ENCODE measurements at places on chromosomes 16 and 17. TPM values are rescaled to one million over a fixed set of nuclear protein-coding genes. Genes with fewer than 3 reads are reported as not detected.

- no peak for DNase-seq
Observed at GRCh38 chr17:64339516-64340490, 50.9 kb downstream of the PECAM1 start.

GRAPL gene
- total RNA-seq: 4.0 TPM

- DNase-seq: no peak
Observed at GRCh38 chr17:13513039-13513405, 88.7 kb downstream of the HS3ST3A1 start.

DNA sequence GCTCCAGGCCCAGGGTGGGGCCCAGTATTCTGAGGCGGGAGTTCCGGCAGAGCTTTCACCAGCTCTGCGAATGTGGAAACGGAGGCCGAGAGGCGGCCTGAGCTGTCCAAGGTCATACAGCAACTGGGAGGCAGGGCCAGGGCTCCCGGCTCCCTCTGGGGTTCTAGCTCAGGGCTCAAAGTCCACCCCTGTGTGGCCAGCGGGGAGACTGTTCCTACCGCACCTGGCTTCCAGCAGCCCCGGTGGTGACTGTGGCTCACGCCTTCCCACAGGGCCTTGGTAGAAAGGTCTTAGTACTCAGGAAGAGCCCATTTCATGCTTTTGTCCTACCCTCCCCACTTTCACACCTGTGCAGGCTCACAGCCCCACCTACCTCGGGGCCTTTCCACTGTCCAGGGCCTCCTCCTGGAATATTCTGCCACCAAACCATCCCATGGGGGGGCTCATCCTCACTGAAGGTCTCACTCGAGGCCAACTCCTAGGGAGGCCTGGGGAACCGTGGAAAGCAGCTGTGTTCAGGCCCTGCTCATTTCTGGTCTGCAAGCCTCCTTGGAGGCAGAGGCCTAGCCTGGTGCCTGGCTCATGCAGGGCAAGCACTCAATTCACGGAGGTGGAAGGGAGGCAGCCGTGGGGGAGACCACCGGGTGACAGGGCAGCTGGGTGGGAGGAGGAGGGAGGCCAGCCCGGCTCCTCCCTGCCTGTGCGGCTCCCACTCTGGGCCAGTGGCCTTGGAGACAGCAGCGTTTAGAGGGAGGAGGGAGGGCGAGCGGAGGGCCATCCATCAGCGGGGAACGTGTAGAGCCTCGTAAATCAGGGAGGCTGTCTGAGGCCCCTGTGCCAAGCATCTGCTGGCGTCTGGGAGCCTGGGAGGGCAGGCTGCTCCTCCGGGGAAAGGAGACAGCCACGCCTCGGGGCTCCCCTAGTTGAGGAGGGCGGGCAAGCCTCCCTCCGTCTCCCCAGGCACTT is 12.7 kb upstream of the DOC2B start:
- no peak for DNase-seq

CDC6 gene
- 2.9 TPM for total RNA-seq

- no peak for DNase-seq
Observed at GRCh38 chr17:40531051-40531991, 29.9 kb upstream of the TNS4 start.

DNA sequence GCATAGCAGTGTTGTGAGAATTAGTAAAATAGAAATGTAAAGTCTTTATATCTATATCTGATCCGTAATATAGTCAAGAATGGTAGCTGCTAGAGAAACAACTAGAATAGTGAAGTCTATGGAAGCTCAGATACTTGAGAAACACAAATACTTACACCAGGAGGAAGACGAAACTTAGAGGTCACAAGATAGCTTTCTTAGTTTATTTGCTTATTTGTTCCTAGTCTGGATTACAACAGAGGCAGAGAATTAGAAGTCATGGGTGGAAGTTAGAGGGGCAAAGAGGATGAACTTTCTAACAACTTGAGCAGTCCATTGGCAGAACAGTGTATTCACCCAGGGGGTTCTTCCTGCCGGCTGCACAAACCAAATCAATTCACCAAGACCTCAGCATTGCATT is 13.9 kb downstream of the GNGT2 start:
- no peak for DNase-seq

DNA sequence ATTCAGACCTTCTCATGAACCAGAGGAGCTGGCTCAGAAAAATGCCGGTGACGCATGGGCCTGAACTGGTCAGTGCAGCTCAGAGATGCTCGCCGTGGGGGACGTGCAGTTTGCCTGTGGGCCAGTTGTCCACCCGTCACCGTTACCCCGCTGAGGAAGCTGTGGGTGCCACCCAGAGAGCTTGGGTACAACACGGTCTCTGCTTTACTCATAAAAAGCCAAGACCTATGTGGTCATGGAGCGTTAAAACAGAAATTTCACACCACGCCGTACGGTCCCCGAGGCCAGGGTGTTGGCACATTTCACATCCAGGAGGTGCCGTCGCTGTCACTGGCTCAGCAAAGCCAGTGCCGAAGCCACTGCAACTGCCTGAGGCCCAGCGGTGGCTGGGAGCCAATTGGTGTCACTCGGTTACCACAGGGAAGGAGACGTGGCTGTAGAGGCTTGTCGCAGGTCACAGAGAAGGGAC is 120.9 kb downstream of the METRNL start:
- DNase-seq: no peak

GRCh38 chr17:46154151-46154816 is 38.9 kb downstream of the KANSL1 start:
- DNase-seq: no peak

- DNase-seq: no peak
Observed at GRCh38 chr16:79845033-79845733, 244.6 kb upstream of the MAF start.

GRCh38 chr17:74433421-74434121 is 1.7 kb downstream of the GPRC5C start:
- no peak for DNase-seq

DNA sequence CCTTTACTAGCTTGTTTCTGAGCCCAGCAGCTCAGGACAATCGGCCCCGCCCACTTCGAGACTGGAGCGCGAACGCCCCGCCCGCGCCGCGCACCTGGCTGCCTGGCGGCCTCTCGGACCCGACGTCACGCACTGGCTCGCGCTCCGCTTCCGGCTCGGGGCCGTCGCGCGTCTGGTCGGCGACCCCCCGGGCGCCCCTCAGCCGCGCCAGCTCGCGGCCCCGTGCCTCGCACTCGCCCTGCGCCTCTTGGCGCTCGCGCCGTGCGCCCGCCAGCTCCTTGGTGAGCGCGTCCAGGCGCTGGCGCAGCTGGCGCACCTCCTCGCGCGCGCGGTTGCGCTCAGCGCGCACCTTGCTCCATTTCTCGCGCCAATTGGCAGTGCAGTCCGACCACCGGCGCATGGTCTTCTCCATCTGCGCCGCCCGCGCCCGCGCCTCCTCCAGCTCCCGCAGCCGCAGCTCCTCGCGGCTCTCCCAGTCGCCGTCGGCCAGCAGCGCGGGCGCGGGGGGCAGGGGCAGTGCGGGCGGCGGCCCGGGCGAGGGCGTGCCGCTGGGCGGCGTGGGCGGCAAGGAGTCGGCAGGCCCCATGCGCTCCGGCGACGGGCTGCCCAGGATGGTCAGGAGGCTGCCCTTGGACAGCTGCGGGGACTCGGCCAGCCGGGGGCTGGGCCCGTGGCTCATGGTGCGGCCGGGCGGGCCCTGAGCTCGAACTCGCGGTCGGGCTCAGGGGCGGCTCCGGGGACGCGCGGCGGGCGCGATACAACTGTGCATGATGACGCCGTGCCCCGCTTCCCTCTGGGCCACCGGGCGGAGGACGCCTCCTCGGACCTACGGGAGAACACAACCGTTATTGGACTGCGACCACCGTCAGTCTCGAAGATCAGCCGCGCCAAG is 7.6 kb downstream of the CCDC102A start:
- no peak for DNase-seq

DNA sequence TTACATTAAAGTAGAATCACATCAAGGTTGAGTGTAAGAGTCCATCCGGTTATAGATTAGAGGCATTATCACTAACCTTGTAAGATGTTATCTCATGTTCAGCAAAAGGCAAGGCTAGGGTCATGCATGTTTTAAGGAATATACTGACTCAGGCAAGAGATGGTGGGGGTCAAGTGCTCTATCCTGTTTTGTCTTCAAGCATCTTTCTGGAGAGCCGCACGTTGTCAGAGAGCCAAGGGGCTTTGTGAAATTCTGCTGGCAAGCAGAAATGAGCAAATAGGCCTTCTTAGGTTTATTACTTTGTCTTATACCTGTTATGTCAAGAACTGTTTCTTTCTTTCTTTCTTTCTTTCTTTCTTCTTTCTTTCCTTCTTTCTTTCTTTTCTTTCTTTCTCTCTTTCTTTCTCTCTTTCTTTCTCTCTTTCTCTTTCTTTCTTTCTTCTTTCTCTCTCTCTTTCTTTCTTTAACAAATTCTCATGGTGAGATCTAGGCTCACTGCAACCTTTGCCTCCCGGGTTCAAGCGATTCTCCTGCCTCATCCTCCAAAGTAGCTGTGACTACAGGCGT is 47.3 kb upstream of the IL34 start:
- no peak for DNase-seq

GLTPD2 gene
- 1.1 TPM for total RNA-seq

- DNase-seq: no peak
Observed at GRCh38 chr17:61856035-61856434, 7.3 kb downstream of the BRIP1 start.

GRCh38 chr17:76612977-76613851 is 27.6 kb upstream of the ST6GALNAC2 start:
- DNase-seq: no peak

DNA sequence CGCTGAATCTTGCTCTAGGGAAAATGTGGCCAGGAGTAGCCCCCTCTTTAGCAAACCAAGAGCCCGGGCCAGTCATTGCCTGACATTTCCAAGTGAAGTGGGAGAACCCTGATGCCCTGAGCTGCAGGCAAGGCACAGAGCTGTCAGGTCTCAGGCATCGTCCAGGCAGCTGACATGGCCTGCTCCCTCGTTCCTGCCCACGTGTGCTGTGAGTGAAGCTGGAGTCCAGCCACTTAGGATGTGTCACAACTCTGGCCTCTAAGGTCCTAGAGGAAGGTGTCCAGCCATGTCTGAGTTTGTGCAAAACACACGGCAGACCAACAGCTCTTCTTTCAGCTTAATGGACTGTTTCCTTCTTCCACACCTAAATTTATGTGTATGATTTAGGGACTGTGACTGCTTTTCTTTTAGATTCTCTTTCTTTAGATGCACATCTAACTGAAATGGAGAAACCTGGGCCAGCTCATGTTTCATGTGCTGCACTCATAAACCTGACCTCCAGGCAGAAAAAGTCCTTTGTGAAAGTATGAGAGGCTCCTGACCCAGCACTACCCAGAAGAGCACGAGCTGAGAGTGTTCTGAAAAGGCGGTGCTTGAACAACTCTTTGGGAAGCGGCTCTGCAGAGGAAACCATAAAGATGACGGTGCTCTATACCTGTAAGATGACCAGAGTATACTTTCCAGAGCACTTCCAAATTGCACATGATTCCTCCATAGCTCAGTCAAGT is 14.8 kb upstream of the LIMD2 start:
- DNase-seq: no peak

SLC6A2 gene
- 0.18 TPM for total RNA-seq

DNA sequence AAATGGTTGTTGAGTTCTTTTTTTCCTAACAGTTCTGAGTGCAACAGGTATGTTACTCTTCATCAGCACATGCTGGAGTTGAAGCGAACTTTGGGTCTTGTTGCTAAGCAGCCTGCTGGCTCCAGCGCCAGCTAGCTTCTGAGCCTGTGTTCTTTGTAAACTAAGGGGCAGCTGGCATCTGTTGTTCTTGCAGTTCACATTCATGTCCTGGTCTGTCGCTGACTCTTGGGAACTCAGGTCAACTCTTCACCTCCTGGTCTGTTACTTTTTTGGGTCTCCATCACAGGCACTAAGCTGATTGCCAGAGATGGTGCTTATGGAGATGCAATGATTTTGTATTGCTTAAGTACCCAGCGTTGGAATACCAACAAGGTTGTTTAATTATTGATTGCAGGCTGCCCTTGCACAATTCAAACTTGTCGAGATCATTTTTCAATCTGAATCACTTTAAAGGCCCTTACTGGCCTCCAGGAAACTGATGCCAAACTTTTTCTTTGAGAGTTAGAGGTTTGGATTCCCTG is 40.9 kb downstream of the USP10 start:
- DNase-seq: no peak

GRCh38 chr17:75753514-75754377 is 11.2 kb downstream of the GALK1 start:
- no peak for DNase-seq

DNA sequence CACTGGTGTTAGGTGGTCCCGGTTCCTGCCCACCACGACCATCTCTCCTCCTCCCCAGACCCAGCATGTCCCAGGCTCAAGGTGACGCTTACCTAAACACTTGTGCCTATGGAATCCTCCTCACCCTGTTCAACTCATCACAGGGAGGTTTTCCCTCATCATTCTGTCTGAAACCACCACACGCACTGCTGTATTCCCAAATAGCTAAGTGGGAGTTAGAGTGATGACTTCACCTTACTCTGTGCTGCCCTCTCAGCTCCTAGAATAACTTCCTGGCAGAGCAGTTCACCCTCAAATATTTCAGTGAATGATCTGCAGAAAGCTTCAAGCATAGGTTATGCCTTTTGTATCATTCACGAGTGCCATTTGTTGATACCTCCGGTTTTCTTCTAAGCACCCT is 216.5 kb downstream of the CPPED1 start:
- no peak for DNase-seq

TEKT1 gene
- total RNA-seq: not detected

IL17C gene
- 2.4 TPM for total RNA-seq

- DNase-seq: no peak
Observed at GRCh38 chr16:46638947-46639925, 18.1 kb upstream of the SHCBP1 start.

GRCh38 chr17:80295559-80295958 is 34.9 kb downstream of the RNF213 start:
- no peak for DNase-seq

DNA sequence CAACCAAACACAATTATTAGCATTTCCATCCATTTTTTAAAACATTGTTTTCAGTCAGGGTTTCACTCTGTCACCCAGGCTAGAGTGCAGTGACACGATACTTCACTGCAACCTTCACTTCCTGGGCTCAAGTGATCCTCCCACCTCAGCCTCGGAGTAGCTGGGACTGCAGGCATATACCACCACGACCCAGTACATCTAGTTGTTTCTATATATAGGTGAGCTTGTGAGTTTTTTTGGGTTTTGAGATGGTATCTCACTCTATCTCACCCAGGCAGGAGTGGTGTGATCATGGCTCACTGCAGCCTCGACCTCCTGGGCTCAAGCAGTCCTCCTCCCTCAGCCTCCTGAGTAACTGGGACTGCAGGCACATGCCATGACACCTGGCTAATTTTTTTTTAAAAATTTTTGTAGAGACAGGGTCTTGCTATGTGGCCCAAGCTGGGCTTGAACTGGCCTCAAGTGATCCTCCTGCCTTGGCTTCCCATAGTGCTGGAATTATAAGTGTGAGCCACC is 21.5 kb upstream of the ATP5MC1 start:
- DNase-seq: no peak

DNA sequence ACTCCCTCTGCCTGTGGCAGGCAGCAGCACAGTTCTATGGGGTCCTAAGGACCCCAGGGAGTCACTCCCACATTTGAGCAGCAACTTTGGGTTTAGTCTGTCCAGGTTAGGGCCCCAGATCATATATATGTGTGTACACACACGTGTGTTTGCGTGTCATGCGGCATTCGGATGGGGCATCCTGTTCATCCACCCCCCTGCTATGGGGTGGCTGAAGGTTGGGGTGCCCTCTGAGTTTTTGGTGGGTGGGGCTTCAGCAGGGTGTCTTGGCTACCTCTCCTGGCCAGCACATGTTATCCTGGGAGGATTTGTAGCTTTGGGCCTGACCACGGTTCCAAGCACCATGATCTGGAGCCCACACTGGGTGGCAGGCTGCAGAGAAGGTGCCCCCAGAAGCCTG is 100.7 kb downstream of the RAB11FIP4 start:
- DNase-seq: no peak

All from esophagus squamous epithelium (tissue), 5 donors.